ENCODE measurements at places on chromosomes 13 and 19.

- no peak for DNase-seq
Observed at GRCh38 chr13:113562085-113562749, 22.3 kb upstream of the TFDP1 start.

DNA sequence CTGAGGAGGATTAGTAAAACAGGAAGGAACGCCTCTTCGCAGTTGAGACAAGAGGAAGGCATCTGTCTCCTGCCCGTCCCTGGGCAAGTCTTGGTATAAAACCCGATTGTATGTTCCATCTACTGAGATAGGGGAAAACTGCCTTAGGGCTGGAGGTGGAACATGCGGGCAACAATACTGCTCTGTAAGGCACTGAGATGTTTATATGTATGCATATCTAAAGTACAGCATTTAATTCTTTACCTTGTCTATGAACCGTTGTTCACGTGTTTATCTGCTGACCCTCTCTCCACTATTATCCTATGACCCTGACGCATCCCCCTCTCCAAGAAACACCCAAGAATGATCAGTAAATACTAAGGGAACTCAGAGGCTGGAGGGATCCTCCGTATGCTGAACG is 722 bp upstream of the TIMM50 start:
- no peak for DNase-seq

DNA sequence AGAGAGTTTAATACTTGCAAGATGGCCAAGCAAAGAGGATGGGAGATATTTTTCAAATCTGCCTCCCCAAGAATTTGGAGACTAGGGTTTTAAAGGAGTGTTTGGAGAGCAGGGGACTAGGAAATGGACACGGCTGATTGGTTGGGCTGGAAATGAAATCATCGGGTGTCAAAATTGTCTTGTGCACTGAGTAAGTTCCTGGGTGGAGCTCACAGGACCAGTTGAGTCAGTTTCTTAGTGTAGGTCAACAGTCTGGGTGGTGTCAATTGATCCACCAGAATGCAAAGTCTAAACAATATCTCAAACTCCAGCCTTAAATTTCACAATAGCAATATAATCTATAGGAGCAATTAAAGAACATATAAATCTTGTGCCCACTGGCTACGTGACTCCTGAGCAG is 23.0 kb upstream of the CEACAM4 start:
- no peak for DNase-seq

- no peak for DNase-seq
Observed at GRCh38 chr19:21568816-21569493, 63.6 kb downstream of the ZNF429 start.

DNA sequence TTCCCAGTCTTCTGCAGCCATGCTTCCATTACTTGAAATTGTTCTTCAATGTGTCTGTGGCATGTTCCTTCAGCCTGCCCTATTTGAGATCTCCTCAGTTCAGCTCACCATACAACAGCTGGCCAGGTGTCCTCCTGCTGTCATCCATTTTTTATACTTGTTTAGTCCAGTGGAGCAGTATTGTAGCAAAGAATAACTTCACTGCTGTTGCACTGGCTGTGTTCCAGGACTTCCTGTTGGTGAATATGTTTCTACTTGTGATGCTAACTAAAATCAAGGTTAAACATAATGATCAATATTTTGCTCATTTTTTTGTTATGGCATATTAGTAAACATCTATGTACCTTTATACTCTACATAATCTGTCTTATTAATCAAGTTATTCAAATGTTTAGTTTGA is 1394.1 kb downstream of the PCDH9 start:
- DNase-seq = no peak

- DNase-seq = no peak
Observed at GRCh38 chr13:63128716-63129115, 1713.1 kb upstream of the PCDH20 start.

Data from NCI-H1048 (cell line).